Suppressor macrophage treated with lipopolysaccharide for 4 hours (primary cell): ENCODE measurements at places on chromosomes 11 and 22.

GRCh38 chr11:16791191-16791961 lies 52.9 kb downstream of the C11orf58 start:
- DNase-seq = peak; percentile 90

- DNase-seq = peak; percentile 40
Measured at GRCh38 chr11:32056438-32056837, 34.4 kb upstream of the RCN1 start.

- DNase-seq = peak; percentile 57
Measured at GRCh38 chr22:22195265-22196017, 49.1 kb upstream of the VPREB1 start.

DNA sequence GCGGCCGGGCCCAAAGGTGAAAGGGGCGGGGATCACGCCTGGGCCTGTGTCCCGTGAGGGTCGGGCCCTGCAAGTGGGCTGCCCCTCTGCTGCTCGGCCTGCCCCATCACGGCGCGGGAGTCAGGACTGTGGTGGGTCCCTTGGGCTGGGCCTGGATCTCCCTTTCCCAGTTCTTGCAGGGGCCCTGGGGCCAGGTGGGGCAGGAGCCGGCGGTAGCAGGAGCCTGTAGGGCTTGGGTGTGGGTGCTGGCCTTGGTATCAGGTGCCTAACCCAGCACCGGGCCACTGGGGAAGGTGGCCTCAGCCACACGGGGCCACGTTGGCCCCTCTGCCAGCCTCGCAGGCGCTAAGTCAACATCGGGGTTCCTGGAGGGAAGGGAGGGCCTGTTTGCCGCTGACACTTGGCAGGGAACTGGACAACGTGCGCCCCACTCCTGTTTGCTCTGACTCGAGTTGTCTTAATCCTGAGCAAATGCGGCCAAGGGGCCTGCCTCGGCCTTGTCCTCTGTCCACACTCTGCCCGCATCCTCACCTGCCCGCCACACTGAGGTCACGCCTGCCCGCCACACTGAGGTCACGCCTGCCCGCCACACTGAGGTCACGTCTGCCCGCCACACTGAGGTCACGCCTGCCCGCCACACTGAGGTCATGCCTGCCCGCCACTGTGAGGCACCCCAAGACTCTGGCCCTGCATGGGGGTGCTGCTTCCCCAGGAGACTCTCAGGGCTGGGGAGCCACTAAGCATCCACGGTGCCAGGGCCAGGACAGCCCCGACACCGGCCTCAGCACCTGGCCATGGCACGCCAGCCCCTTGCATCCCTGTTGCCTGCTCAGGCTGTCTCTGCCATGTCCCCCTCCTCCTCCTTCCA lies 14.2 kb upstream of the MUC5B start:
- no peak for DNase-seq

- DNase-seq = no peak
Measured at GRCh38 chr11:76288166-76288980, 82.1 kb upstream of the WNT11 start.

DNA sequence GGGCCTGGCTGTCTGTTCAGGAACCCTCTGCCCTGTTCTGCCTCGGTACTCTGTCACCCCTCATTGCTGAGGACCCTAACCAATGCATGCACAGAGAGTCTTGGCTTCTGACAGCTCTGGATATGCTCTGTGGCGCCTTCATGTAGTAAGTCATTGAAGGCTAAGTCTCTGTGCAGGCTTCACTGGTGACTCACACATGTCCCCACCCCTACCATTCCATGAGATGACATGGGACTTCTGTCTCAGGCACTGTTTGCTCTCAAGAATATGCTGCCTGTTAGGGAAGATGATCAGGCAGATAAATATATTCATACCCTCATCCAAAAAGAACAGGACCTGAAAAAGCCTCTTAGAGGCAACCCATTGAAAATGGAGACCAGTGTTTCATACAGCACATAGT lies 43.6 kb upstream of the HORMAD2 start:
- no peak for DNase-seq

- DNase-seq = no peak
Measured at GRCh38 chr11:59710136-59710847, 3.4 kb downstream of the OR10V1 start.

DNA sequence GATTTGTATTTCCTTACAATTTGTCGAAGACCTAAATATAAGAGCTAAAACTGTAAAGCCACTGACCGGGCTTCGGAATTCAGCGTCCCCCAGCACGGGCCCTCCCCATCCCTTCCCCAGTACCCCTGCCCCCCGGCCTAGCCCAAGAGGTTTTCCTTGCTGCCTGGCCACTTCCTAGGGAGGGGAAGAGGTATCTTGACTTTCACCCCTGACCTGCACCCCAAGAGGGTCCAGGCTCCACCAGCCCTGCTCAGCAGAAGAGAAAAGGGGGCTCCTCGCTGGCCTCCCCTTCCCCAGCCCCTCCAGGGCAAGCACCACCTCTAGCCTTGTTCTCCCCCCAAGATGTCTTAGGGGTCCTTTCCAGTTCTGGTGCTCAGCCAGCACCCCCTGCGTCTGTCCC lies 26.1 kb upstream of the CARS1 start:
- no peak for DNase-seq

DNA sequence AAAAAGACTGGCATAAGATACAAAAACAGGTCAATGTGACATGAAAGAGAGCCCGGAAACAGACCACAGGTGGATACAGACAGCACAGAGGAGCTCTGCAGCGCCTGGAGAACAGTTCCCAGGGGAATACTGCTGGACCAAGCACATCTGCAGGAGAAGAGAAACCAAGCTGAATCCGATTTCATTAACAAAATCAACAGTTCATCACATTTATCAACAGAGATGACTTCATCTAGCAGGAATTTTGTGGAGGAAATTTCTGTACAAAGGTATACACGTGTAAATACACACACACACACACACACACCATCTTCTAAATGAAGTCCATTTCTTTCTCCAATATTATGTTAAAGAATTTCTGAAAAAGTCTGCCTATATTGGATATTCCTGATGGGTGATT lies 17.1 kb downstream of the YPEL1 start:
- DNase-seq = no peak

DNA sequence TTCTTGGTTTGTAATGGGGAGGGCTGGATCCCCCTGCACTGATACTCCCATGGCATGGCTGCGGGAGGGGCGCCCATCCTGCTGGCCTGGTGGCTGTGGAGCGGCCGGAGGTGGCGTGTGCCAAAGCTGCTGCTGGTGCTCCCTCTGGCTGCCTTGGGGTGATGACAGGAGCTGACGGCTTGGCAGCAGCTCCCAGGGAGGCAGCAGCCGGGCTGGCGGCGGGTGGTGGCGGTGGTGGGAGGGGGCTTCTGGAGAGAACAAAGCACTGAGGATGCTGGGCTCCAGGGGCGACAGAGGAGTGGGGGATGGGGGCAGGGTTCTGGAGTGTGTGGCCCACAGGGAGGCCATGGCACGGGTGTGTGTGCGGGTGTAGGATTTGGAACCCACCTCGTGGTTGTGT lies 11.4 kb upstream of the MPPED1 start:
- no peak for DNase-seq

- DNase-seq = no peak
Measured at GRCh38 chr11:11237070-11237832, 115.8 kb downstream of the CSNK2A3 start.

- DNase-seq = peak; percentile 95
Measured at GRCh38 chr11:118002541-118003423, 16.6 kb downstream of the IL10RA start.

DNA sequence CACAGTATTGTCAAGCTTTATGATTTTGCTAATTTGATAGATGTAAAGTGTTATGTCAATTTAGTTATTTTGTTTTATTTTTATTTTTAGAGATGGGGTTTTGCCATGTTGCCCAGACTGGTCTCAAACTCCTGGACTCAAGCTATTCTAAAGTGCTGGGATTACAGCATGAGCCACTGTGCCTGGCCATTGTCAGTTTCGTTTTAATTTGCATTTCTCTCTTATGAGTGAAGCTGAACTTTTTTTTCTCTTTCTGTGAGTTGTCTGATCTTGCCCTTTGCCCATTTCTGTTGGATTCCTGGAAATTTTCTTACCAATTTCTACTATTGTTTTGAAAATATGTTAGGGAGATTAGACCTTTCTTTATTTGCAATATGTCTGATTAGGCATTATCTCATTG lies 15.5 kb downstream of the NEU3 start:
- no peak for DNase-seq

DNA sequence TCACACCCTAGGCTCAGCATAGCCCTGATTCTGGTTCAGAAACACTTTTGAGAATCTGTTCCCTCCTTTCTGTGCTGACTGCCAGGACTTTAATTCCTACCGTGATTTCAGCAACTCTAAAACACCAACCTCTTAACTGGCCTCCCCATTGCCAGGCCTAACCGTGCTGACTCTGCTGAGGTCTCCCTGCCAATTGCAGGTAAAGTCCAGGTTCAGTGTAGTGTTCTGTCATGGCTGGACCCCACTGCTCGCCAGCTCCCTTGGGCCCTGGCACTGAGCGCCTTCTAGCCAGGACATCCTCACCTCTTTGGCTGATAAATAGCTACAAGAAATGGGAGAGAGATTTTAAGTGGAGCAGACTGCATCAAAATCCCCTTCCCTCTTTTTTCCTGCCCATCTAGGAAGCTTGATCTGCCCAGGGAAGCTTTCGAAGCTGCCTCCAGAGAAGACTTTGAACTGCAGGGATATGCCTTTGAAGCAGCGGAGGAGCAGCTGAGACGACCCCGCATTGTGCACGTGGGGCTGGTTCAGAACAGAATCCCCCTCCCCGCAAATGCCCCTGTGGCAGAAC lies 4.7 kb downstream of the UPB1 start:
- no peak for DNase-seq

GRCh38 chr11:16893456-16894066 lies 120.7 kb downstream of the PLEKHA7 start:
- no peak for DNase-seq

DNA sequence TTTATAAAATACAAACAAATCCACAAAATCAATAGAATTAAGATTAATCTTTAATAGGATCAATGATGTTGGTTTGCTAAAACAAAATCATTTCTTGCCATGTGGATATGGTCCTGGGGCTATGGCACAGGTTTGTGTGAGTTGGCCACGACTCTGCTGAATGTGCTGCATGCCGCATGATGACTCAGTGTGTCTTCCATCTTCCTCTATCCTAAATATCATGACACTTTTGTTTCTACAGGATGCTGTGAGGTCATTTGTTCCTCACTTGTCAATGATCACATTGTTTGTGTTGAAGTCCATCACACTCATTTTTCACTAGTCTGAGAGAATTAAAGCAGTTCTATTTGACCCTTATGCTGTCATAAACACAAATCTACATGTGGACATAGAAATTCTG lies 167.2 kb upstream of the ZBED5 start:
- DNase-seq = peak; percentile 73

DNA sequence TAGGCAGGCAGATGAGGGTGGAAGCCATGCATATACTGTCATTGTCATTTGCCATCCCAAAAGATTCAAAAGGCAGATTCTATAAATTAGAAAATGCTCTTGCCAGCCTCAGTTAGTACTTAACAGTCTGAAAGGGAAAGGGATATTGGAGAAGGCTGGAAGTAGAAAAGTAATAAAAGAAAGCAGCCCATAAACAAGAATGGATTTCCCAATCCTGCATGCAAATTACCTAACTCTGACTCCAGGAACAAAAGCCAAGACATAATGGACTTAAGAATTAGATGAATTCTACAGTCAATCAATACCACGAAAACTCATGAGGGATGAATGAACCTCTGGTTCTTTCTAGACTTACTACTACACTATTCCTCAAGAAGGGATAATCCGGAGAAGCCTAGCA lies 5.9 kb downstream of the PAK1 start:
- no peak for DNase-seq

DNA sequence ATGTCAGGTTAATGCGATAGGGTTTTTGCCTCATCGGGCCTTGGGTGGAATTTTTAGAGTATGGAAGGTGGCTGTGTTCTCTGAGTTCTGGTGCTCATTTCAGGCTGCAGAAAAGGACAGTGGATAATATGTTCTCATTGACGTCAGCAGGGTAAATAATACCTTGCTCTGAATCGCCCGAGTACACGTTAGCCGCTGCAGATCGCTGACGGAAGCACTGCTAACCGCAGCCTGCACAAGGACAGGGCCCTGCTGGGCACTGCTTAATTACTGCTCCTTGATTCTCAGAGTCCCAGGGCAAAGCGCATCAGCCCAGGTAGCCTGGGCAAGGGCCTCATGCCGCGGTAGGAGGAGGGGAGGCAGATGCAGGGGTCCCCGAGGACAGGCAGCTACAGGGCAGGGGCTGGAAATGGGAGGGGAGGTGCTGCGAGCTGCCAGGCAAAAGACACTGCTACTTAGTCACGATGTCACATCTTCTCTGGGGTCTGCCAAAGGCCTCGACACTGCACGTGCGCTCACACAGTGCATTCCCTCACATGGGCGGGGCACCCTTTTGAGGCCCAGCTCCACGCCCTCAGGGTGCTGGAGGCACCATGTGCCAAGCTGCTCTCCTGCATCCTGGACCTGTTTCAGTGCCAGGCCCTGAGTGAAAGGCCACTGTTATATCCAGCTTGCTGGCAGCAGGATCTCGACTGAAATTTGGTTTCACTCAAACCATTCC lies 35.2 kb downstream of the PPP2R1B start:
- no peak for DNase-seq

DNA sequence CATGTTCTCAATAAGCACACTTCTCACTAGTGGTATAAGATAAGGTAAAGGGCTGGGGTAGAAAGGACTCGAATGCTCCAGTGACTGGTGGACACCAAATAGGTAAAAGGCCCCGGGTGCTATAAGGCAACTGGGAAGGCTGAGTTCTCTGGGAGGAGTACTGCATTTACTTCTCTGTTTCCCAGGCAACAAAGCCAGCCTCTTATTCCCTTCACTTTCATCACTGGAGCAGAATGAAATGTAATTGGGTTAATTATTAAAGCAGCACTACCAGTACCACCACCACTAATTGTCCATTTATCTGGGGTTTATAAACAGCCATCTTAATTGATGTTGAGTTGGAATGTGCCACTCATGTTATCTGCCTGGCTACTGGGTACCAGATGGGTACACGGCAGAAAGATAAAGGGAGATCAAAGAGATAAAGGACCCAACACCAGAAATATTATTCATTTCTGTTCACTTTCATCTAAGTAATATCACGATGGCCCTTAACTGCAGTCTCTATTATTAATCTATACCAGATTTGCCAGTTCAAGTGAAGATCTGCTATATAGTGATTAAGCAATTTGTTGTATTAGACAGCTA lies 94.4 kb upstream of the CHRM4 start:
- DNase-seq = no peak

DNA sequence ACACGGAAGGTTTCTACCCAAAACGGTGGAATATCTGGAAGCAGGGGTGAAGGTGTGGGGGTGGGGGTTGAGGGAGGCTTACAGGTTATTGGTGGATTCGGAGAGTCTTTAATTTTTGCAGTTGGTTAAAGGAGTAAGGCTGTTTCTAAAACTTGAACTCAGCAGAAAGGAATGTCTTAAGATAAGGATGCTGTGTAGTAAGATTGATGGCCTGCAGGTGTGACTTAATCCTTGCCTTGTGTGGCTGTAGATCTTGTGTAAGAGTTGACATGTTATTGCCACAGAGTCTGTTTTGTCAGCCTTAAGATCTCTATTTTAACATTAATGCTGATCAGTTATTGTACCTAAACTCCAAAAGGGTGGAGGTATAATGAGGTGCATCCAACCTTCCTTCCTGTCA lies 16.4 kb upstream of the OR6M1 start:
- no peak for DNase-seq

- no peak for DNase-seq
Measured at GRCh38 chr22:30221121-30221992, 25.2 kb downstream of the LIF start.

- DNase-seq = no peak
Measured at GRCh38 chr11:88012456-88012855, 162.8 kb downstream of the RAB38 start.
